Mesothelial cell of epicardium (in vitro differentiated cells): ENCODE measurements at places on chromosomes 2 and 18. TPM values are rescaled to one million over a fixed set of nuclear protein-coding genes. Genes with fewer than 3 reads are reported as not detected.
A peak's percentile ranks its signal among the peaks of the same experiment; 100 is the strongest.

Gene SOX11
- total RNA-seq = 45.0 to 47.0 TPM (median 46.2 TPM) in 3 replicates

Gene ZBTB7C
- 7.0 to 9.1 TPM (median 7.4 TPM) in 3 replicates for total RNA-seq

Gene SKOR2
- total RNA-seq = not detected in 3 replicates

Gene ACTG2
- 9.3 to 10.0 TPM (median 9.4 TPM) in 3 replicates for total RNA-seq

Gene TUBA4B
- total RNA-seq = not detected in 3 replicates

Gene SLC11A1
- 0.53 to 0.79 TPM (median 0.76 TPM) in 3 replicates for total RNA-seq

Gene CD207
- total RNA-seq = not detected in 3 replicates

Gene DHRS9
- 0.16 to 0.18 TPM in 2 of 3 replicates, not detected in the other for total RNA-seq

Gene SH2D6
- total RNA-seq = 0.35 to 0.79 TPM (median 0.38 TPM) in 3 replicates

GRCh38 chr18:69737851-69738250 lies 209.8 kb downstream of the CD226 start:
- no peak for DNase-seq

GRCh38 chr2:88127638-88127887 lies 299 bp downstream of the FABP1 start:
- no peak for DNase-seq

DNA sequence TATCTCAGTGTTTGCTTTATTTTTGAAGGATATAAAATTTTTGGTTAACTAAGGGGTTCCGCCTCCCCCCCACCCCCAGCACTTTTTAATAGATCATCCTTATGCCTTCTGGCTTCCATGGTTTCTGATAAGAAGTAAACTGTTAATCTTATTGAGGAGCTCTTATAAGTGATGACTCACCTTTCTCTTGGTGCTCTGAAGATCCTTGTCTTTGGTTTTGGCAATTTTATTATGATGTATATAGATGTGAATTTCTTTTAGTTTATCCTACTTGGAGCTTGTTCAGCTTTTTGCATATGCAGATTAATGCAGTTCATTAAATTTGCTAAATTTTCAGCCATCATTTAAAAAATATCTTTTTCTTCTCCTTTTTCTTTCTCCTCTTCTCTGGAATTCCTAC lies 91.7 kb upstream of the CTAGE1 start:
- no peak for DNase-seq

DNA sequence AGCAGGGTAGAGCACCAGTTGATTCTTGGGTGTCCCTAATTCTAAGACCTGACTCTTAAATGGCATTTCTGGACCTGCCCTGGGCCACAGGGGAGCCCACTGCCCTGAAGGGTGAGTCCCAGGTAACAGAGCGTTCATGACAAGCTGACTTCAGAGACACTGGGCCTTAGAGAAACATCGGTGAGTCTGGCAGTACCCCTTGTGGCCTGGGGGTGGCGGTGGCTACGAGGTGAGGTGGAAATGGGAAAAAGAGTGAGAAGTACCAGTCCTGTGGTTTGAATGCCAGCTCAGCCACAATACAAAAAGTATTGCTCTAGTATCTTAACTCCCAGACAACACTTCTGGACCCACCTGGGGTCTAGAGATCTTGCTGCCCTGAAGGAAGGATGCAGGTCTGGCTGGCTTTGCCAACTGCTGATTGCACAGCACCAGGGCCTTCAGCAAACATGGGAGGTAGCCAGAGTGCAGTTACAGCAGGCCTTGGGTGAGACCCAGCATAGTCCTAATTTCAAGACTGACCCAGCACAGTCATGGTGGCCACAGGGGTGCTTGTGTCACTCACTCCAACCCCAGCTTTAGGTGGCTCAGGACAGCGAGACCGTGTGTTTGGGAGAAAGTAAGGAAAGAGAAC lies 44.5 kb downstream of the USP34 start:
- DNase-seq = no peak

- DNase-seq = no peak
Observed at GRCh38 chr2:105644174-105644980, 100.3 kb upstream of the NCK2 start.

DNA sequence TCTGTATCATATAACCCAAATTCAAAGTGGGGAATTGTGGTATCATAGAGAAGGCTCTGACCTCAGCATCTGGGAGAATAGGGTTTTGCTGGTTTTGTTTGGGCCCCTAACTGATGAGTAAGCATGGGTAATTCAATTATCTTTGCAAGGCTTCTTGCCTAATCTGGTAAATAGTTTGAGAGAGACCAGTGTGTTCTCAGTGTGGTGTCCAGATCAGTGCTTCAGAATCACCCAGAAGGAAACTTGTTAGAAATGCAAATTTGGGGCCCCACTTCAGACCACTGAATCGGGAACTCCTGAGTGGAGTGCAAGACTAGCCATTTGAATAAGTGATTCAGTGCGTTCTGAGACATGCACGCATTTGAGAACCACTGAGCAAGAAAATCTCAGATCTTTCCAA lies 282.7 kb downstream of the EPHA4 start:
- DNase-seq = no peak

- no peak for DNase-seq
Observed at GRCh38 chr18:5150894-5151293, 46.2 kb downstream of the AKAIN1 start.

- no peak for DNase-seq
Observed at GRCh38 chr2:235592430-235592829, 98.6 kb downstream of the AGAP1 start.

- no peak for DNase-seq
Observed at GRCh38 chr2:214649440-214650205, 159.9 kb downstream of the BARD1 start.

DNA sequence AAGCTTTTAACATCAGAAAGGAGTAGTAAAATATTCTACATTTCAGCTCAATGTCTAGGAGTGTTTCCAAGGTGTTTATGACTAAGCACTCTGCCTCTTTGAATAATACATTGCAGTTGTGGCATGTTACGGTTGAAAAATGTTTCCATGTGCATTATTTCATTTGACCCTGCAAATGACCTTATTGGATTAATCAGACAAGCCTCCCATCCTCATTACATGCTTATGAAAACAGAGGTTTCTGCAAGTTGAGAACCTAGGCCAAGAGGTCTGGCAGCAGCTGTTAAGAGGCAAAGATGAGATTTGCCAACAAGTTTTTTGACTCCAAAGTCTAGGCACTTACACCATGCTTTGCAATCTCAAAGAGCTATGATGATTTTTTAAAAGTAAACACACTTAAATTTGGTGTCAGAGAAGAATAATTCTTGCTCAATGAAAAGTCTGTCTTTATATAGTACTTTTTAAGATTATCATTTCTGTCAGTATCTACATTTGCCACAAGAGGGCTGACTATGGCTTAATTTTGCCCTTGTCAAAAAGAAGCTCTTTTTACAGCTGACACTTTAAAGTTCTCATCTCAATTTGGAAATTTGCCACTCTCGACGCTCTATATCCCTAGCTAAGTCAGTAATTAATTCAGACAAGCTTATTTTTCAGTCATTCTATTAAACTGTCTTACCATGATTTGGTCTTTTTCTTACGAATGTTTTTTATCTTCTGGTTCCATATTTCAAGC lies 260.6 kb downstream of the PAX3 start:
- no peak for DNase-seq

DNA sequence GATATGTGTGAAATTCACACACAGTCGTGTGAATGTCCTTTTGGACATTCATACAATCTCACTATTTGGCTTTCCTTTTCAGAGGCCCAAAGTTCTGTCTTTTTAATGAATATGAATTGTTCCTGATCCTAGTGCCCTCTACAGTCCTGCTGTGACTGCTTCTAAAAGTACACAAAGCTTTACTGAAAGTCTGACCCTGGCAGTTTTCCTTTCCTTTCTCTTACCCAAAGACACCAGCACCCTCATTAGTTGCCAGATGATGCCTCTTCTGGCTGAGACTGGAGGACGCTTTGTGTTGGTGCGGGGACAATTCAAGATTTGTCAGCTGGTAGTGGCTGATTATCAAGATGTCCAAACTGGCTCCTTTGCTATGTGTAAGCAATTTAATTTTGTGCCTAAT lies 81.8 kb upstream of the CDCA7 start:
- no peak for DNase-seq

- DNase-seq = peak; percentile 88
Observed at GRCh38 chr2:219029829-219030165, 11.5 kb downstream of the CFAP65 start.

- no peak for DNase-seq
Observed at GRCh38 chr2:128817813-128818212, 499.1 kb upstream of the HS6ST1 start.

- DNase-seq = no peak
Observed at GRCh38 chr2:128091726-128092080, 703 bp downstream of the UGGT1 start.

DNA sequence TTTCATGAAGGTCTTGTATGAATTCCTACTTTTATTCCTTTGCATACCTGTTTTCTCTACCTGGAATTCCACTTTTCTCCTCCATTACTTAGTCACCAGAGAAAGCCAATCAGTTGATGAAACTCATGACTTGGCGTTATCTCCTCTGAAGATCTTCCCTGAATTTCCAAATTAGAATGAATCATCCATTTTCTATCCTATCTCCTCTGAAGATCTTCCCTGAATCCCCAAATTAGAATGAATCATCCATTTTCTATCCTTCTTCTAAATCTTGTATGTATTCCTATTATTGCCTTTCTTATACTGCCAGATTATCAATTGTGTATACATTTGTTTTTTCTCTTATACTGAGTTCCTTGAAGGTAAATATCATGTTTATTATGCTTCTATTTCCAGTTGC lies 440.4 kb downstream of the CCDC85A start:
- DNase-seq = no peak

GRCh38 chr2:199228887-199229819 lies 228.6 kb downstream of the SATB2 start:
- no peak for DNase-seq

- DNase-seq = no peak
Observed at GRCh38 chr2:61995515-61995914, 90.0 kb downstream of the COMMD1 start.

GRCh38 chr2:237324405-237324831 lies 89.5 kb downstream of the COL6A3 start:
- DNase-seq = no peak

GRCh38 chr2:102880731-102881130 lies 118.9 kb downstream of the TMEM182 start:
- no peak for DNase-seq

- DNase-seq = no peak
Observed at GRCh38 chr2:104444889-104445288, 409.0 kb upstream of the POU3F3 start.
